Activated T-helper 1 cell treated with anti-CD3 and anti-CD28 coated beads, Interleukin-2, amount 50 U/mL, for 16 hours (primary cell): ENCODE measurements at places on chromosomes 2 and 18.

DNA sequence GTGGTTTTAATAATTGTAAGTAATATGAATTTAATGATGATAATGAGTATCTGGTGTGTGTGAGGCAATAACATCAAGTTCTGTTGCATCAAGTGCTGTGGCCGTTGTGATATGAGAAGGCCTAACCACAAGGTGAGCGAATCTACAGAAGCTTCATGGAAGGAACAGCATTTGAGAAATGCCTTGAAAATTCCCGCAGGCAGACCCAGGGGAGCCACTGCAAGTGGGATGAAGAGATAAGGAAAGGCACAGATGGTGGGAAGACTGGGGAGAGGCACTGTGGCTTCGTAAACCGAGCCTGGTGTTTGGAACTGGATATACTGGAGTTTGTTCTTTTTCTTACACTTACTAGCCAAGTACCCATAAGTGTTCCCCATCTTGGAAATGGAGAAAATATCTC, 357.5 kb downstream of the PTPRM start:
- DNase-seq, result no peak

GRCh38 chr2:16152928-16153753, 212.8 kb downstream of the MYCN start:
- no peak for DNase-seq

GRCh38 chr18:38007676-38008330, 442.2 kb upstream of the CELF4 start:
- DNase-seq, result no peak

DNA sequence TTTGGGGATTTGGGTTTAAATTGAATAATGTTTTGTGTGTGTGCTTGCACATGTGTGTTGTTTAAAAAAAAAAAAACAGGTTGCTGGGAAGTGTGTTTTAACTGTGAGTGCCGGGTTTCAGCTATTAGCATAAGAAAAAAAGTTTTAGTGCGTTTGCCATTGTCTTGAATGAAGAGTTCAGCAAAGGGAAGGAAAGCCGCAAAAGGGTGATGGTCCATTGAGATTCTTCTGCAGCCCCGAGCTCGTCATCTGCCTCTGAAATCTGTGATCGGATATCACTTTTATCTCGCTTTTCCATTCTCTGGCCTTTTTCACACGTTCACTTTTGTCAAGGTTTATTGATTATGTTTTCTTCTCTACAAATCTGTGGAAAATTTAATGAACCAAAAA, 4.7 kb downstream of the GLI2 start:
- no peak for DNase-seq

DNA sequence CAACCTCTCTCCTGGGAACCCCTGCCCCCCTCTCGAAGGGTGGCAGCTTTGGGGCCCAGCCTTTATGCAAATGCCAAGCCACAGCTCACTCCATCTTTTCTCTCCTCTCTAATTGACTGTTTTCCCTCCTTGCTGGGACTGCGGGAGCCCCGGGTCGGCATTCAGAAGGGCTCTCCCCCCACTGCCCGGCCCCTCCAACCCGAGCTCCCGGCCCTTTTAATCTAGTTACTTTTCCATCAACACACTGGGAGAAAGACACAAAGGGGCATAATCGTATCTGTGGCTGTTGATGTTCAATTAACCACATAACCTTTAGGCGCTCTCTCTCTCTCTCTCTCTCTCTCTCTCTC, 95.4 kb downstream of the INHBB start:
- DNase-seq, result no peak

DNA sequence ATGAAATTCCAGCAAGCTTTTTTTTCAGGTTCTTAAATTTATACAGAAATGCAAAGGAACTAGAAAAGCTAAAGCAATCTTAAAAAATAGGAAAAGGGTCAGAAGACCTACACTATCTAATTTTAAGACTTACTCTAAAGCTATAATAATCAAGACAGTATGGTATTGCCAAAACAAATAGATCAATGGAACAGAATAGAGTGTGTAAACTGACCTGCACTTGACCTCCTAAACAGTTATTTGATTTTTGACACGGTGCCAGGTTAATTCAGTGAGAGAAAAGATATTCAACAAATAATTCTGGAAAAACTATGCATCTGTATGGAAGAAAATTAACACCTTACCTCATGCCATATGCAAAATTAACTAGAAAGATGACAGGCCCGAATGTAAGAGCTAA, 73.6 kb downstream of the OLA1 start:
- no peak for DNase-seq

- DNase-seq, result no peak
Observed at GRCh38 chr2:54613794-54614257, 109.6 kb upstream of the EML6 start.

GRCh38 chr2:66938471-66938967, 458.6 kb upstream of the ETAA1 start:
- no peak for DNase-seq

GRCh38 chr2:165141601-165142354, 62.1 kb downstream of the SCN3A start:
- DNase-seq, result no peak

GRCh38 chr18:31723990-31724711, 36.5 kb downstream of the SLC25A52 start:
- no peak for DNase-seq

DNA sequence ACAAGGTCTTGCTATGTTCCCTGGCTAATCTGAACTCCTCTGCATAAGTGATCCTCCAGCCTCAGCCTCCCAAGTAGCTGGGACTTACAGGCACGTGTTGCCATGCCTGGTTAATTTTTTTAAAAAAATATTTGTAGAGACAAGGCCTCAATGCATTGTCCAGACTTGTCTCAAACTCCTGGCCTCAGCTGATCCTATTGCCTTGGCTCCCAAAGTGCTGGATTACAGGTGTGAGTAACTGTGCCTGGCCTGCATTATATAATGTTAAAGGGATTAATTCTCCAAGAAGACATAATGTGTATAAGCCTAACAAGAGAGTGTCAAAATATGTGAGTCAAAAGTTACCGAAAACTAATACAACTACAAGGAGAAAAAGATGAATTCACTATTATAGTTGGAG, 32.2 kb downstream of the BUB1 start:
- no peak for DNase-seq

GRCh38 chr2:186544255-186544675, 45.6 kb upstream of the ITGAV start:
- no peak for DNase-seq

- no peak for DNase-seq
Observed at GRCh38 chr2:15111718-15112117, 449.4 kb downstream of the NBAS start.

GRCh38 chr18:24181806-24182205, 42.9 kb downstream of the CABYR start:
- no peak for DNase-seq

DNA sequence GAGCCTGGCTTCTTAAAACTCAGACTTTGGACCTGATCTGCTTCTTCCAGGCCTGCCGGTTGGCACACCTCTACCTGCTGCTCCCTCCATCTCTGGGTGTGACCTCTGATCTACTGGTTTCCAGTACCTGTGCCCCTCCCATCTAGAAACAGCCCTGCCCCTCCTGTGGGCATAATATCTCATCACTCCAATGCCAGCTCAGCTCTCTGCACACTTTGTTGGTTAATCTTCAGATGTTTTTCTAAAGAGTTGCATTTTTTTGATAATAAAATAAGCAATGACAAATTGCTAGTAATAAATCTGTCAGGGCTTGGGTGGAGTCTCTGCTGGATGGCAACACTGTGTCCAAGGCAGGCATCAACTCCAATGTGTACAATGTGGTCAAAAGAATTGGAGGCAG, 89.6 kb upstream of the PPP1CB start:
- no peak for DNase-seq

- DNase-seq, result no peak
Observed at GRCh38 chr2:1740716-1741589, 3.4 kb downstream of the PXDN start.

DNA sequence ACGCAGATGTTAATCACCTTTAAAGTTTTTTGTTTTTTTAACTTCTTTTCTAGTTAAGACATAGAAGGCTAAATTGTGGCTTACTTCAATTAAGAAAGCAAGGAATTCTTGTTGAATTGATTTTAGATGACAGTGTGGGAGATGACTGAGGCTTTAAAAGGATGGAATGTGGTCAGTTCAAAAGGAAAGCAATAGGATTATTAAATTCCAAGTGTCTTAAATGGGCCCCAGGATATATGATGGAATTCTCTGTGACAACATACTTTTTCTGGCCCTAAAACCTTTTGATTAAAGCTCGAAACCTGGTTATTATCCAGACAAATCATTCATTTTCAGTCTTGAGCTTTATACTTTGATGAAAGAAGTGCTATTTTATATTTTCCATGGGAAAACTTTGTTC, 179.0 kb upstream of the TMEFF2 start:
- DNase-seq, result no peak

DNA sequence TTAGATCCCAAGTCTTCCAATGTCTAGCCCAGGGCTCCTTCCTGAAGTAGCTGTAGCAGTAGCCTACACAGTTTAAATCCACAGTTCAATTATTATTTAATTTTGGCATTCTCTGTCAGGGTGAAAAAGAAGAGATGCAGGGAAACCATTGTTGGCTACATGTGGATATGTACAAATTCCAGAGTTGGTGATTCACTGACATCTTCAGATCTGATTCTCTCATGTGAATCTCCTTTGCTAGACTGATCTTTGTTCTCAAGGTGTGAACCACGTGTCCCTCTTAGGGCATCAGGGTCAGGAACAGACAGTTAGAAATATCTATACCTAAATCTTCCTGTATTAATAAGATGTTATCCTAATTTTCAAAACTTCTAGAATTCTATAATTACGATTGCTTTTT, 36.7 kb downstream of the ADCYAP1 start:
- no peak for DNase-seq

DNA sequence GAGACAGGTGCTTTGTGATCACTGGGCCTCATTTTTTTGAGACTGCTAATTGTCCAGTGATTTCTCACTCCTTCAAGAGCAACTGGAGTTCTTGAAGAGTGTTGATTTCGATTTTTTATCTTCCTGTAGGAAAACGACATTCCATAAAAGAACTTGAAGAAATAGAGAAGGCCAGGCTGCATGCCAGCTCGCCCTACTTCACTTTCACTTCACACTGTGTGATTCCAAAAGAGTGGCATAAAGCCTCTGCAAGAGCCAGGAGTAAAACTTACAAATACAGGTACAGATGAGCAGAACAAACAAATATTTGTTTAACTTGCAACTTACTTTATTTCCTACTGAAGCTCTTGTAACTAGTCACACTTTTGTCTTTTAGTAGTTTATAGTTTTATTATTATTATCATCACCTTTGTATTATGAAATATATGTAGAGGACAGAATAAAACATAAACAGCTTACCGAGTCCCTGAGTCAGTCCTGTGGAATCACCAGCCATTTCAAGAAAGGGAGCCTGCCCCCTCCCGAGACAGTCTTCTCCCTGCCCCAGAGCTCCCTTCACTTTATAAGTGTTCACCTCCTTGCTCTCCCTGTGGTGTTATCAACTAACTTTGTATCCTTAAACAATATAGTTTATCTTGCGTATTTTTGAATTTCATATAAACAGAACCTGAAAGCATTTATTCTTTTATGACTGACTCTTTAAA, 8.7 kb downstream of the FAM228A start:
- no peak for DNase-seq

DNA sequence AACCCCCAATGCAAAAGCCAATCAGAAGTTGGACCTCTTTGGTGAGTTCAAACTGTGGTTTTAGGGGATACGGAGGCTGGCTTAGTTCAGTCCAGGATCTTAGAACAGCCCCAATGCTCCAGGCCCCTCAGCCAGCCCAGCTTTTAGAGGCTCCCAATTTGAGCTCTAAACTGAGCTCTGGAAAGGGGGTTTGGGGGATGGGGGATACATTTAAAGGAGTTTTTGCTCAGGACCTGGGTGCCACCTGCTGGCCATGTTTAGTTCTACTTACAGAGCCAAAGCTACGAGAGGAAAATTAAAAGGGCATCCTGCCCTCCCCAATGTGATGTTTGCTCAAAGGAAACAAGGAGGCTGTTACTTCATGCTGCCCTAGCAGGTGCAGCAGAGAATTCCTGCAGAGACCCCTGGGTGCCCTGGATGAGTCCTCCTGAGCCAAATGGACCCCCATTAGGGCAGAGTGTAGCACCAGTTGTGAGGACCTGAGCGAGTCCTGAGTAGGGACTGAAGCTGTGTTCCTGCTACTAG, 15.9 kb upstream of the TMEM214 start:
- no peak for DNase-seq

- no peak for DNase-seq
Observed at GRCh38 chr2:41832218-41832617, 215.6 kb upstream of the PKDCC start.

DNA sequence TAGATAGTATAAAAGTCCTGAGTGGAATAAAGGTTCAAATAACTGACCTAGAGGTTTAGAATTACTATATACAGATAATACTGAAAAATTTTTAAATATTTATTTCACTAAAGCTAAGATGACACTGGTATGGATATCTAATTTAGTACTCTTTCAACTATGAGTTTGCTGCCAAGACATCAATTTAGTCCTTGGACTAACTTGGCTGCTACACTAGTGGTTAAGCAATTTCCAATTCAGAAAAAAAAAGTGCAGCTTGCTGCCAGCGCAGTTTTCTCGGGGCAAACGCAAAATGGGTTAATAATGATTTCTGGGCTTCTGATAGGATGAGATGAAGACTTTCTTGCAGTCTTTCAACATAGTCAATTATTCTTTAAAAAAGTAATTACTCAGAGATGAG, 10.8 kb downstream of the BUB1 start:
- DNase-seq, result no peak

DNA sequence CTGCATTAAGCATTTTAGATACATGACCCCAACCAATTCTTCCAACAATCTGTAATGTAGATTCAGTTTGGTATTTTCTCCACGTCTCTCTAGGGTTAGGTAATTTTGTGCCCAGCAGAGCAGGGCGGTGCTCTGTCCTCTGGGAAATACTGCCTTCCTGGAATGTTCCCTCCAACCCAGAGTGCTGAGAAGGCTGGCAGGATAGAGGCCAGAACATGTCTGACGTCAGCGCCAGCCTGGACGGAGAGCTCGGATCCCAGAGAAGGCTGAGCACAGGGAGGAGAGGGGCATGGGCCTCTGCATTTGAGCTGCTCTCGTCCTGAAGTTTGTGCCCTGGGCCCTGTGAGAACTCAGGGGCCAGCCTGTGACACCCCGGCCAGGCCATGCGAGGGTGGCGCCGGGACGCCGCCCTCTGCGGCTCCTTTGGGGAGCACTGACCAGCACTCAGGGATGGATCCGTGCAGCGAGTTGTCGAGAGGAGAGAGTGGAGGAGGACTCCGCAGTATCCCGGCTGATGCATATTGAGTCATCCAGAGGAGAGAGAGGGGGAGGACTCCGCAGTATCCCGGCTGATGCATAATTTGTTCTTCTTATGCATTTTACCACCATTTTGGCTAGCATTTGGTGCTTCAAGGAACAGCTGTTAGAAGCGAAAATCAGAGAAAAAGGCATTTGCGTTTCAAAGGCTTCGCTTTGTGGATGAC, 80.0 kb upstream of the PXDN start:
- no peak for DNase-seq

- DNase-seq, result no peak
Observed at GRCh38 chr2:216698895-216699294, 3.5 kb upstream of the IGFBP5 start.

- DNase-seq, result no peak
Observed at GRCh38 chr2:69693059-69693774, 48.7 kb upstream of the ANXA4 start.

- DNase-seq, result no peak
Observed at GRCh38 chr2:26316041-26316440, 29.9 kb upstream of the SELENOI start.

GRCh38 chr2:30230497-30231211, 680 bp upstream of the LBH start:
- DNase-seq, result no peak
